ENCODE measurements at places on chromosomes 7 and 10.

DNA sequence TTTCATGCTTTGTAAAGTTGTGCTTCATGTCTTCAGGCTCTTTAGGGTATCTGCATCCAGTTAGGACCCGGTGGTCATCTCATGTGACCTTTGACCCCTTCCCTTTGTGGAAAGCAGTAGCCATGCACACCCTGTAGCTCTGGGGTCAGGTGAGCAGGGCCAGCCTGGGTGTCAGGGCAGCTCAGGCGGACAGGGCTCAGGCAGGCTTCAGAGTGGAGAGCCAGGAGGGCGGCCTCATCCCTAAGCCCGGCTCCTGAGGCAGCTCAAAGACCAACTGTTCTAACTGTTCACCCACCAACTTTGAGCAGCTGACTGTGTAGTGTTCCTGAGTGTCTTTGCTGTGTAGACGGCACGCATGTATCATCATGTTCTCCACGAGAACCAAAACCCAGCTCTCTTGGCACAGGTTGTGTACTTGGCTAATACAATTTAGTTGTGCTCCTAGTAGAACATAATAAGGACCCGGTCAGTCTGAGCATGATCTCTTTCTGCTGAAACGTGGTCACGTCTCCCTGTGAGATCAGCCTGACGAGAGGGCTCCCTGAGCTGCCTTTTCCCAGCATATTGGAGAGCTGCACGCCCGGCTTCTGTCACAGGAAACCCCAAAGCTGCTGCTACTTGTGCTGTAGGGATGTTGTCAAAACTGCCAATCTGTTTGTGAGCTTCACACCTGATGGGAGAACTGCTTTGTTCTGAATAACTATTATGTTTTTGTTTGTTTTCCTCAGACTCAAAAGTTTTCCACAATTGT is 30.0 kb downstream of the EEPD1 start:
- DNase-seq: no peak

DNA sequence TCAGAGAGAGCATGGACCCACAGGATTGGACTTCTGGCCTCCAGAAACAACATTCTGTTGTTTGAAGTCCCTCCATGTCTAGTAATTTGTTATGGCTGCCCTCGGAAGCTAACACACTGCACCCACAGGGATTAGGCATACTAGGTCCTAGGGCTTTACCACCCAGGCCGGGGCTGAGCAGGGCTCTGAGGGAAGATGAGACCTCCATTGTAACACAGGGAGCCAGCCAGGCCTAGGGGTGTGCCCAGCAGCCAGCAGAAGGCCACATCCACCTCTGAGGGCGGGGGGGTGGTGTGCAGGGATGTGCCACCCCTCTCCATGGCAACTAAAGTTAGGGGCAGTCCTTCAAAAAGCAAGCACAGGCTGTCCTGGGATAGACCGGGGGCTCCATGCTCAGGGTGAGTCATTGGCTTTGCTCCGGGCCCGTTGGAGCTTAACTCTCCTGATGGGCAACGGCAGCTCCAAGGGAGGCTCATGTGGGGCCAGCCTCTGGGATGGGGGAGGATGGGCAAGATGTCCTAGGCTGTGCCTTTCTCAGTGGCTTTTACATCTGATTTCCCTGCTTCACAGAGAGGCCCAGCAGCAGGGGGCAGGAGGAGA is 96.6 kb upstream of the GPR26 start:
- no peak for DNase-seq

GRCh38 chr10:28411648-28412047 is 108.8 kb upstream of the MPP7 start:
- DNase-seq: no peak

DNA sequence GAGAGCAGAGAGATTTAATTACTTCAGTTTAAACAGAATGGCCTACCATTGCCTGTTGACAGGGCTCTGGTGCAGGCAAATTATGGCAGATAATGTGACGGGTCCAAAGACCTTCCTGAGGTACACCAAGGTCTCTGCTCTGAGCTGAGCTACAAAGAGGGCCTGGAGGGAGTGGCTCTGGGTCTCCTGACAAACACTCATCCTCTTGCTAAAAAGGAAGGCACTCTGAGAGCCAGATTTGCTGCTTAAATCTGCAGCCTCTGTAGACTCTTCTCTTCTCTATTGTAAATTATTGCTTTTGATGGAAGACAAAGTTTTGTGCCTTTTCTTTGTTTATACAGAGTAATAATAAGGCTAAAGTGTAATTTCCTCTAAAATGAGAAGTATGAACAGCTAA is 529.5 kb upstream of the FZD8 start:
- DNase-seq: no peak

DNA sequence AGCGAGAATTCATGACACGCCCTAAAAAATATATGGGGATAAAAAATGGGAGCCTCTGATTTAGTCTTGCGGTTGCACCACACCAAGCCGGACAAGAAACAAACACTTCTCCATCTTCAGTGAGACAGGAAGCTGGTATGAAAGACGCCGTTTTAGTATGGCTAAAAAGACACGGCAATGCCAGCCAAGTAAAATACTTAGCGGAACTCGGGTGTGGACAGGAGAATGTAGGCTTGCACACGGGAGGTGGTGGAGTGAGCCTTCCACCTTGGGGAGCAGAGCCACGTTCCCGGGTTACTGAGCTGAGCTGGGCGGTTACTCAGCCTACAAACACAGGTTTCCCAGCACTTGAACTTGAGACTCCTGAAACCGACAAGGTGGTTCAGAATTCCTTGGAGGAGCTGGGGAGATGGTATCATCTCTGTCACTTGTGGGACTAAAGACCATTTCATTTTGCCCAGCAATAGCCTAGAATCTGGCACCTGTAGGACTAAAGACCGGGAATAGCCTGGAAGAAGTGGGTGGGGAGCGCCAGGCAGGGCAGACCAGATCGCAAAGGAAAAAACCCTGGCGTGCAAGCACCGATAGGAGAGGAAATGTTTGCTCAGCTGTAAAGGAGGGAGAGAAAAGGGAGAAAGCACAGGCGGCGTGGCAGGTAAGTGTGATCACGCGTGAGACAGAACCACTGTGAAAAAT is 34.8 kb upstream of the SEPHS1 start:
- peak; percentile 36 for DNase-seq

GRCh38 chr7:20343941-20344340 is 13.2 kb downstream of the ITGB8 start:
- DNase-seq: no peak

- DNase-seq: no peak
These were observed 377.4 kb upstream of the PODXL start for GRCh38 chr7:131933751-131934289.

DNA sequence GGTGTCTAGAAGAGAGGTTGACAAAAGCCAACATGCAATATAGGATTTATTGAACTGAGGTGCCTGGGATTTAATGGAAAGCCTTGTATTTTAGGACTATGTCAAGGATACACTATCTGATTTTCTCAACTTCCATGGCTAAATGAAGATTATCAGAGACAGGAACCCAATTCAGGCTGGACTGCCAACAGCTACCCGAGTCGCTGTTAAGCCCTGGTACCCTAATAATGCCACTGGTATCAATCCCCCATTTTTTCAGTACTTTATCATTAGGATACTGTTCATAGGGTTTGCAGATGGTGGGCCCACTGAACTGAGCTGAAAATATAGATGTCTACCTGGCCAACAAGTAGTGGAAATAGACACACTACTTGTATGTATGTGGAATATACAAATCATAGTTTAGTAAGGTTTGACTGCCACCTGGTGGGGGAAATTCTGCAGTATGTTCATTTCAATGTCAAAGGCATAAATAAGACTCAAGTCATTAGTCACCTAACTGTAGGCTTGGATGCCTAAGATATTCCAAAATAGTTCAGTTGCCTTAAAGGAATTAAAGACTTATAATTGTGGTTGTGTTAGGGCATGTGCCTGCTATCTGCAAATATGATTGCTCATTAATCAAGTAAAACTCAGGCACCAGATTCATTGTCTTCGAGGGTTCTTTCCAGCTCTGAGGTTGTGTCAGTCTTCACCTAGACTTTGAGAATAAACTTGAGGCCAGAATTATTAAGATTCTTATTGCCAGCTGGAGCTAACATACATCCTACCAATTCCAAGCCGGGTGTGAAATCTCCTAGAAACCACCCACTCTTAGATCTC is 34.1 kb upstream of the NOBOX start:
- peak; percentile 61 for DNase-seq

- DNase-seq: no peak
These were observed 864.8 kb upstream of the AUTS2 start for GRCh38 chr7:68733219-68734153.

DNA sequence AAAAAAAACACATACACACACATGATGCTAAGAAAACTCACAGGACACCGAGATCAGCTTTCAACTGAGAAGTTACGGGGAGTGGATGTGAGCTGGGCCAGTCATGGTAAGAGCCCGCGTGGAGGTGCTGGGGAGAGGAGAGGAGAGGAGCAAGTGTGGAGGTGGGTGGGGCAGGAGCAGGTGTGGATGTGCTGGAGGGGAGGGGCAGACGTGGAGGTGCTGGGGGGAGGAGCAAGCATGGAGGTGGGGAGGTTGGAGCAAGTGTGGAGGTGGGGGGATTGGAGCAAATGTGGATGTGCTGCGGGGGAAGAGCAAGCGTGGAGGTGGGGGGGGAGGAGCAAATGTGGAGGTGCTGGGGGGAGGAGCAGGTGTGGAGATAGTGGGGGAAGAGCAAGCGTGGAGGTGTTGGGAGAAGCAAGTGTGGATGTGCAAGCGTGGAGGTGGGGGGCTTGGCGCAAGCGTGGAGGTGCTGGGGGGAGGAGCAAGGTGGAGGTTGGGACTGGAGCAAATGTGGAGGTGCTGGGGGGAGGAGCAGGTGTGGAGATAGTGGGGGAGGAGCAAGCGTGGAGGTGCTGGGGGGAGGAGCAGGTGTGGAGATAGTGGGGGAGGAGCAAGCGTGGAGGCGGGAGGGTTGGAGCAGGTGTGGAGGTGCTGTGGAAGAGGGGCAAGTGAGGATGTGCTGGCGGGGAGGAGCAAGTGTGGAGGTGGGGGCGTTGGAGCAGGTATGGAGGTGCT is 24.5 kb upstream of the NCAPG2 start:
- DNase-seq: no peak

DNA sequence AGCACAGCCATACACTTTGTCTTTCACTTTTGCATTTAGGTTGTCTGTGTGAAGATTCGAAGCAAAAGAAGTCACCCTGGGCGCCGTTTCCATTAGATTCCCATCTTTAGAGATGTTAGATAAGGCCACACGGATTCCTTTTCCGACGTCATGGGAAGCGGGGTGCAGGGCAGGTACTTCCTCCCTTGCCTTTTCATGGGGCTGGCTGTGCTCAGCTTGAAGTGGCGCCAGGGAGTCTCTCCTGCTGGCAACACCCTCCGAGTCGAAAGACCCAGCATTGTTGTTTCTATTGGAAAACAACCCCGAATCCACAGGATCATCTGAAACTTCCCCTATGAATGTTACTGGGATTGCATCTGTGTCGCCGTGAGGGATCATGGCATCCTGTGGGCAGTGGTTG is 246.4 kb upstream of the GRB10 start:
- no peak for DNase-seq

GRCh38 chr7:27116962-27117886 is 13.3 kb downstream of the HOXA4 start:
- DNase-seq: no peak

DNA sequence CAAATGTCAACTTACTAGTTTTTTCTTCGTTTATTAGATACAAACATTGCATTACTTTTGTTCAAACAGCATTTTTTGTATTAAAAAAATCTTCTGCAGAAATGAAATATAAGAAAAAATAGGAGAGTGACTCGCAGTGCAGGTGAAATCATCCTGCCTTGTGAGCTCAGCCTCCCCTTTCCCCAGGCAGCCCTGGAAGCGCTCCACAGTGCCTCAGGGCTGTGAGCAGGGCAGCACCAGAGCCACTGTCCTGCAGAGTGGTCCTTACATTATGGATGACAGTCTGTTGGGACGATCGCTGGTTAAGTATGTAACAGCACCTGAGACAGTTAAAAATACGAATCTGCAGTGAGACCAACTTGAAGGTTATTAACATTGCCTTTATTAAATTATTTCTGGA is 695.4 kb upstream of the POM121L12 start:
- DNase-seq: no peak

DNA sequence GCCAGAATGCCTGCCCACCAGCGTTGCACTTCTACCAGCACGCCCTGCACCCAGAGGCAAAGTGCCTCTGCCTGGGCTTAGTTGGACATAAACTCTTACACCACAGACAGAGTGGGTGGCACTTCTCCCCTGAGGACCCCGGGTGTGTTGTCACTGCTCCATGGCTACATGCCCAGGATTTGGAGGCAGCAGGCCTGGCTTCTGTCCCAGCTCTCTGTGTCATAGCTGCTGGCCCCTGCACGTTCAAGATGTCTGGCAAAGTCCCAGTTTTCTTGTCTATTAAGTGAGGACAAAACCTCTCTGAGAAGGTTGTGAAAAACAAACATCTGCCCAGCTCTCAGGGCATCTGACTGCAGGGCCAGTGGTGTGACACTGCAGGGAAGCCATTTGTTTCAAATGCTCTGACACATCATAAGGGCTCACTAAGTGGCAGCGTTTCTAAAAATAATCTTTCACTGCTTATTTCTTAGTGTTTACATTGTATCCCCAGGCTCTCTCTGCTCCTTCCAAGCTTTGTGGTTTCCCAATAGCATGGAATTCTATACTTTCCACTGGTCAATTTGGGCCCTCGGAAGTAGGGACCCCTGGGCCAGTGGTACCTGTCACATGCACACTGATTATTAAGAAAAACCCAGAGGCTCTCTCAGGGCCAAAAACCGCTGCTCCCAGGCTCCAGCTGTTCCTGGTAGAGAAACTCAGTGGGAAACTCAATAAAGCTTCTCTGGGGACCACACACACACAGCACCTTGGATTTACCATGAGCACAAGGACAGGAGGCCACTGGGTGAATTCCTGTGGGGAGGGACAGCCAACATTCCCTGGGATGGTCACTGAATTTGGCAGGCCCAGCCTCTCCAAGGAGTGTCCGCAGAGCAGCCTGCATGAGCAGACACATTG is 86.2 kb upstream of the ANLN start:
- DNase-seq: no peak

- peak; percentile 14 for DNase-seq
These were observed 54.6 kb upstream of the NRG3 start for GRCh38 chr10:81820418-81820817.

DNA sequence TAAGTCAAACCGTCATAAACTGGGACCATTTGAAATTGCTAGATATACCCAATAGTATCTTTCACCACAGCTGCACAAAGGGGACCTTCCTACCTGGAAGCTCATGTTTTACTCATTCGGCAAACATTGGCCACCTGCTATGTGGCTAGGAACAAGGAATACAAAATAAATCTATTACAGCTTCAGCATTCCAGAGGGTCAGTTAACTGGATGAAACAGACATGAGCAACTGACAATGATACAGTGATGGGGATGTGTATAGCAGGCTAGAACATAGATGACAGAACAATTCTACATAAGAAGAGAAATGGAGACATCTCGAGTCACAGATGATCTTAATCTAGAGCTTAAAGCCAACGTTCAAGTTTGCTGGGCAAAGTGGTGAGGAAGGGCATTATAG is 3.1 kb upstream of the SMURF1 start:
- no peak for DNase-seq

GRCh38 chr7:29332042-29332811 is 137.7 kb downstream of the CHN2 start:
- no peak for DNase-seq

DNA sequence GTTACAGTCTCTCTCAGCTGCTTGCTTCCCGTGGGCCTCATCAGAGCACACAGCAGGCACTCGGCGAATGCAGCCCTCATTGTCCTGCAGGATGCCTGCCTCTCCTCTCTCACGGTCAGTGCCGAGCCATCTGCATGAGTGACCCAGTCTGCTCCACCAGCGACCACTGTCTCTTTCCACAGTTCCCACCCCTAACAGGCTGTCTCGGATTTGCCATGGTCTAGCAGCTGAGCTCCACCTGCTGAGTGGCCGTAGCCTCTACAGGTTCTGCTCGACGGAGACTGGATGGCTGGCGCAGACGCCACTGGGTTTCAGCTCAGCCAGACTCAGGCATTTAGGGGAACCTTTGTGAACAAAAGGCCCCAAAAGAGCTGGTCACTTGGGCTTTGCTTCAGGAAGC is 209.4 kb upstream of the FOXK1 start:
- no peak for DNase-seq
